ENCODE measurements at places on chromosomes 6 and 20.

- DNase-seq = no peak
These were observed 67.8 kb downstream of the RNF182 start for GRCh38 chr6:13992417-13993055.

- no peak for DNase-seq
These were observed 49.2 kb downstream of the SERAC1 start for GRCh38 chr6:158118886-158119285.

- DNase-seq = no peak
These were observed 258.1 kb downstream of the TAF4 start for GRCh38 chr20:61807471-61808160.

- no peak for DNase-seq
These were observed 16.6 kb downstream of the B4GALT5 start for GRCh38 chr20:49697071-49697470.

DNA sequence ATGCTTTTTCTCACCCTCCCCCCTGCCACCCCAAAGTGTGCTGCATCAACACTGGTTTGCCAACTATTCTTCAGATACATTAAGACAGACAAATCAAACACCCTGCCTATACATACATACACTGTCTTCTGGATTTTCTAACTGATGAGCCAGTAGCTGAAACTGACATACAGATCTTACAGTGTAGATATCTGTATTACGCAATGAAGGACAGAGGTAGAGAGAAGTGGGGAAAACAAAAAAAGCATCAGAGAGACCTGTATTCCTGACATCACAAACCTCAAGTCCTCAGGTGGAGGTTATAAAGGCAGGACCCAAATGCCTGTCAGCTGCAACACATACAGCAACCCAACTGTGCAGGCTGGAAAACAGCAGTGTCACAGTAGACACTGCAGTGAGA is 535.4 kb downstream of the HACE1 start:
- no peak for DNase-seq

- no peak for DNase-seq
These were observed 214.5 kb downstream of the TSHZ2 start for GRCh38 chr20:53186635-53187034.

DNA sequence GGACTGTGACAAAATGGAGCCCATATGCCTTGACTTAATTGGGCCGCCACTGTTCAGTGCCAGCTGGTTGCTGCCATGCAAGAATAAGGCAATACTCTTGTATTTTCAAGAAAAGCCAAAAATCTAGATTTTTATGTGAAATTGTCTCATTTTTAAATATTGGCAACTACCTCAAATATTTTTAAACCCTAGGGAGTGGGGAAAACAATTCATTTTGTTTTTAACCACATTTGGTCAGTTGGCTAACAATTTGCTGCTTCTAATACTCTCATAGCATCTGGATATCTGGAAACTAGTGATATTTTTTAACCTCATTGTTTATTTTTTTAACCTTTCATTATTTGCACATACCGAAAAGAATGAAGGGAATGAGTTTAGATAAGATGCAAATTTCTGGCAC is 91.0 kb downstream of the EYA2 start:
- no peak for DNase-seq

DNA sequence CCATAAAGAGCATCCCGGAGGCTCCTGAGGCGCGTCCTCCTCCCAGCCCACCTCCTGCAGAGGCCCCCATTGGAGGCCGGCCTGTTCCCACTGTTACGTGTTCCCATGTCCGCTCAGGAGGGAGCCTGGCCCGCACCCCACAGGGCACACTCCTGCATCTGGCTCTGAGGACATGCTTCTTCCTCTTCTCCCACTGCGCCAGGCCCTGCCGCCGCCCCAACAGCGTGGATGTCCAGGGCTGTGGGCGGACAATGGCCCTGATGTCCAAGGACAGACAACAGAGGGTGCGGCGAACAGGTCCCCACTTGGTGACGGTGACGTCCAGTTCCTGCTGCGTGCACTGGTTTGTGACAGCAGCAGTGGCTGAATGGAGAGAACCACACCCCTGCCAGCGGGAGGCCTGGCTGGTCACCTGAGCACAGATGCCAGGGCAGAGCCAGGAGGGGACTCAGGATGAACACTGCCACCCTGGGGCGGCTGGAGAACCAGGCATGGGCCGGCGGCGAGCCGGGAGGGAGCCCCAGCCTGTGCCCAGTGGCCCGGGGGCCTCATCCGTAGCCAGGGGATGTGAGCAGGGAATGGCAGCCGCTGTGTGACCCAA is 26.6 kb downstream of the FRMD1 start:
- DNase-seq = no peak

DNA sequence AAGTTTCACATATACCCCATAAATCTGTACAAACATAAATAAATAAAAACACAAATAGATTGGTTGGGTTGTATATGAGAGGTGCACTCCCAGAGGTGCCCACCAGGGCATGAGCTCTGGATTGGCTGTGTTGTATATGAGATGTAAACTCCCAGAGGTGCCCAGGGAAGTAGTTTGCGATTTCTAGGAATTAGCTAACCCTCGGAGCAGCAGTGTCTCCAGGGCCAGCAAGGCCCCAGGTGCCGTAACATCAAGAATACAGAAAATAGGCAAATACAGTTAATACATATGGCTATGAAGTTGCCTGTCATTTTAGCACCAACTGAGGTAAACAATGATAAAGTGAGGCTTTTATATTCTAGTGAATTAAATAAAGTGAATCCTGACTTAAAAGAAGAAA is 5.4 kb upstream of the GINM1 start:
- no peak for DNase-seq

DNA sequence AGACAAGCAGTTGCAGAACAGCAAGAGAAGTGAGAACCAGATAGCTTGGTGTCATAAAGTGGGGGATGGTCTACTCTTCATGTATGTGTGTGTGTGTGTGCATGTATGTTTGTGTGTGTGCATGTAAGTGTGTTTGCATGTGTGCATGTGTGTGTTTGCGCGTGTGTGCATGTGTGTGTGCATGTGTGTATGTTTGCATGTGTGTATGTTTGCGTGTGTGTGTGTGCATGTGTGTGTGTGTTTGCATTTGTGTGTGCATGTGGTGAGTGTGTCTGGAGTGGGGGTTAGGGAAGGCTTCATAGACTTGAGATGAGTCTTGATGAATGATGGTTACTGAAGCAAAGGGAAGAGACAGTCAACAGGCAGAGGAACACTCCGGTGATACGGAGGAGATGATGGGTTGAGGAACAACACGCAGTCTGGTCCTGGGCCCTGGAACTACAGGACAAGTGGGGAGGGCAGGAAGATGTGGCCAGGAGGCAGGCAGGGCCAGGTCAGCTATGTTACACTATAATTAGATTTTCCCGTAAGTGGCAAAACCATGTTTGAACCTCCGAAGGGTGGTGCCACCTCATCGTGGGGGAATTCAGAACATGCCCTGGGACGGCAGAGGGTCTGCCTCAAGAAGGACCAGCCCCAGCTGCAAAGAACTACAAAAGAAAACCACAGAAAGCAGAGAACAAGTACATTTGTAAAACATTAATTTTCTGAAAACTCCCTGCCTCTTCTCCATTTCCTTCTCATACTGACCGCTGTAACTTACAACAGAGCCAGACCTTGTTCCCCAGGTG is 38.7 kb upstream of the PDE10A start:
- no peak for DNase-seq

DNA sequence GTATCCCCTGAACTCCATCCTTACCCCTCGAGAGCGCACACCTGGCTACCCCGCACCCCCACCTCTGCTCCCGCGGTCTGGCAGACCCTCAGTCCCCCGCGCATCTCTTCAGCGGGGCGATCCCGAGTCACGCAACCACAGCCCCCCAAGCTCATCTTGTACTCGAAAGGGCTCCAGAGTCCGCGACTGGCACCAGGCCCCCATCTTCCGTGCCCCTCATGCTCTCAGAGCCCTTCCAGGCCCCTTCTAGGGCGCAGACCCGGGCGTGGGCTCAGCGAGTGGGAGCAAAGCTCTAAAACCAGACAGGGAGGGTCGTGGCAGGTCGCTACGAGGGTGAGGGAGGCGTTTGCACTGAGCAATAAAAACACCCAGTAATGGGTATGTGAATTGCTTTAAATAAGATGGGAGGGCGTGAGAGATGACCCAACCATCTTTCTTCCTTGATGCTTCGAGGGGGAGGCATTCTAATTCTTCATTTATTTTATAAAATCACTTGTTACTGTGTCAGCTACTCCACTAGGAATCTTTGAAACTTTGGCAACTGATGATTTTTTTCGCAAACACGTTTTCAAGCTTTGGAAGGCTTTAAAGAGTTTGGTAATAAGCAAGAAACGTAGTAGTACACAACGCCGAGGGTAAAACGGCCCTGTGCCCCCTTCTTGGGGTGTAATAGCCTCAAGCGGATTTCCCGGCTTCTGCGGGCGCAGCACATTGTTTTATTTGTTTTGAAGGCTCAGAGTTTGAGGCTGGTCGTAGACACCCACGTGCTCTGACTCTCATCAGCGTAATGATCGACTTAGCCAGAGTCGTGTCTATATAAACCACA is 42.6 kb upstream of the SUPT3H start:
- DNase-seq = no peak

DNA sequence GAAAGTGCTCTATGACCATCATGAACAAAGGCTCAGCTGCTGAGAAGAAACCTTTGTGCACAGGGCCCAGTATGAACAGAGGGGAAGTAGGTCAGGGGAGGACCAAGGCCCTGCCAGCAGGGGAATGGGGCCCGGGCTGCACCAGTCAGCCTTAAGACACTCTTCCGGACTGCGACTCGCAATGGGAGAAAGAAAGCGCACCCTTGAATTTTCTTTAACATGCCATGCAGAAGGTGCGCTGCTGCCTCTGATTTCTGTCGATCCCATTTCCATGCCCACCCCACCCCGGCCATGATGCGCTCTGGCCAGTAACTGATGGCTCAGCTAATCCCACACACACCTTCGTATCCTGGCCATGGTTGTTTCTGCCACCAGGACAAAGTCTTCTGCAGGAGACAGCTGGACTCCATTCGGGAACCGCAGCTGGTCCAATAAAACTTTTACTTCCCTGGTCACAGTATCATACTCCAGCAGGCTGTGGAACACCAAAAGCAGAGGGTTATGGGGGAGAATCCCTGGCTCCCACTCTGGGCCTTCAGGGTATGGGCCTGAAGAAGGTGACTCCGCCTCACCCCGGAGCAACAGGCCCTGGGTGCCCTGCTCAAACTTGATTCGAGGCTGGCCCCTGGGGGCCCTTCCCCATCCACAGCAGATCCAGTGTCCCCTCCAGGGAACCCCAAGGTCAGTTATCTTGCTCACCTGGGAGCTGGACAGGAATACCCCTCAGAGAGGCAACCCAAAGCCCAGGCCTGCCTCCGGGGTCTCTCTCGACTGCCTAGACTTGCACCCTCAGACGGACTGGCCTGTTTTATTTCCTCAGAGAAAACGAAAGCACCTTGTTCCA is 20.3 kb downstream of the CST7 start:
- DNase-seq = no peak

- no peak for DNase-seq
These were observed 91.2 kb upstream of the SULF2 start for GRCh38 chr20:47876311-47877088.

DNA sequence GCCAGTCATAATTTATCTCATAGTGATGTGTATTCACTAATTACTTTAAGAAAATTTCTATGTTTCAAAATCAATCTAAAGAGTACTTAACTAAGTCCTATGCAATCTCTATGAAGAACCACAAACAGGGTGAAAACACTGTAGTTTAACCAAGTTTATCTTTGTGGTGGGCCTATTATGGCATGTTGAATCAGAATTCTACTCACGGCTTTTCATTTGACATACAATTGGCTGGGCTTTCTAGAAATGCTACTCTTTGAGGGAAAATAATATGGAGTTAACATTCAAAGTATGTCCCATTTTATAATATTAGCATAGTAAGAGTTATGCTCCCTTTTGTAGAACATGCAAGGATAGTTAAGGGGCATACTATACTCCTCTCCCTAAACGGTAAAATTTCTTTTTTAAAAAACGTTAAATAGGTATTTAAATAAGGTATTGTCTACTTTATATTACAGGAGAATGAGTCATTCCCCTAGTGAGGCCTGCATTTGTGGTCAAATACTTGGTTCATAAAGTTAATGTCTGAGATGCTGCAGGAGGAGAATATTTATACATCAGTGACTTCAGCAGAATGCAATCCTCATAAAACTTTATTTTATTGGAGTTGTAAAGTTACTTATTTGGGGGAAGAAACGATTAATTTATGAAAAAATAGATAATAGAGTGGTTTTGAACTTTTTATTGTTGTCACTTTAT is 1.8 kb downstream of the MOXD1 start:
- DNase-seq = no peak

DNA sequence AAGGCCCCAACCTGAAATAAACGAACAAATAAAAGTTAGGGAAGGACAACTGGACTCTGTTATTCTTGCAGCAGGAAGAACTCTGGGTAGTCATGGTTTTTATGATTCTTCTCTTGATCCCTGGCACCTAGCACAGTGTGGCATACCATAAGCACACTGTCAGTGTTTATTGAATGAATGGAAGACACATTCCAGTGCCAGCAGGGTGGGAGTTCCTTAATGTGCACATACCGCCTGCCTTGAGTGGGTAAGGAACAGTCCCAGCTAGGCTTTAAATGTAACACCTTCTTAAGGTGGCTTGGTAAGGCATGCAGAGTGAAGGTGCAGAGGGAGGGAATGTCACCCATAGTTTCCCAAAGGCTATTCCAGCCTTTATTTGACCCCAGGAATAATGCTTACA is 162.9 kb upstream of the CEP162 start:
- DNase-seq = no peak

GRCh38 chr20:48933017-48933766 is 11.7 kb downstream of the ARFGEF2 start:
- DNase-seq = no peak

DNA sequence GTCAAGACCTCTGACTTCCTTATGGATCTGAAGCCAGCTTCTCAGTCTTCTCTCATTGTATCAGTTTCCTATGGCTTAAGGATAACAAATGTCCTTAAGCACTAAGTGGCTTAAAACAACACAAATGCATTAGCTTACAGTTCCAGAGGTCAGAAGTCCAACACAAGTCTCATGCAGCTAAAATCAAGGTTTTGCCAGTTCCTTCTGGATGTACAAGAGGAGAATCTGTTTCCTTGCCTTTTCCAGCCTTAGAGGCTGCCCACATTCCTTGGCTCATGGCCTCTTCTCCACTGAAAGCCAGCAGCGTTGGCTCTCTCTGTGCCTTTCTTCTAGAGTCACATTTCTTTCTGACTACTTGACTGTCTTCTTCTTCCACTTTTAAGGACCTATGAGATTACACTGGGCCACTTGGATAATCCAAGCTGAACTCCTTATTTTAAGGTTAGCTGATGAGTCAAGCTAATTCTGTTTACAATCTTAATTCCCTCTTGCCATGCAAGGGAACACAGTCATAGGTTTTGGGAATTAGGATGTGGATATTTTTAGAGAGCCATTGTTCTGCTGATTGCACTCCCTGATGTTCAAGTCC is 179.0 kb downstream of the BCAS1 start:
- DNase-seq = no peak

DNA sequence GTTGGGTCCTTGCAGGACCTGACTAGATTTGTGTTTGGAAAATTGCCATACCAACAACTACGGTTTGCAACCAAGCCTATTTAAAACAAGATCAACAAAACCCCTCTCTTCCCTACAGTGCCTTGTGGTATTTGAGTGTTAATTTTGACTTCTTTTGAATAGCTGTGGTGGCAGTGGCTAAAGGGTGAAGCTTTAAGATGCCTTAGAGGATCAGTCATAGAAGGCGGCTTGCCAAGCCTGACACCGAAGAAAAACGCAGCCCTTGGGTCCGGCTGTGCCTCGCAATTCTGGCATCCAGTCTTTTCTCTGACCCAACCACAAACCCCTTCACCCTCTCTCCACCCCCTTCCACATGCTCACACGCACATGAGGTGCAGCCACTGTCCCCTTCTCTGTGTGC is 32.6 kb downstream of the BMP6 start:
- peak; percentile 37 for DNase-seq
